Activated T-helper 1 cell treated with anti-CD3 and anti-CD28 coated beads, Interleukin-12 subunit alpha, Interleukin-12 subunit beta, Interleukin-2, Interleukin-4 antibody, amounts not matched to agents 30 ng/mL and 10 ng/mL and 1 ng/mL, durations not matched to agents 14 hours and 24 hours and 36 hours (primary cell): ENCODE measurements at places on chromosomes 12 and 14. TPM values are rescaled to one million over a fixed set of nuclear protein-coding genes. Genes with fewer than 3 reads are reported as not detected.

Gene OTUB2
- total RNA-seq = 1.5 TPM in 2 replicates

Gene SPIC
- not detected in 2 replicates for total RNA-seq

Gene RNASE1
- not detected in 2 replicates for total RNA-seq

Gene PTPRQ
- not detected in 2 replicates for total RNA-seq

Gene ADAM21
- not detected in 2 replicates for total RNA-seq

DNA sequence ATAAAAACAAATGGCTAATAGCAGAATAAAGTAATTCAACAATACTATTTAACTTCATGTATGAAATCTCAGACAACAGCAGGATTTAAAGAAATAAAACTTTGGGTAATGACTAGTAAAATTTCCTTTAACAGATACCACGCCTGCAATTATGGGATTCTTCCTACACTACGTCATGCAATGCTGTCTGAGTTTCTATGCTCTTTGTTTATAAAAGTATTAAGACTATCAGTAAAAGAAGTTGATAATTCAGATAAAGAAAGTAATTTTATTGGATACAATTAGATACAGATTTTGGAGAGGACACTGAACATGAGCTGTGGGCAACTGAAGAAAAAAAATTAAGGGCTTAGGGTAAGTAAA, 308.4 kb upstream of the LRFN5 start:
- no peak overlapping the region for H3K27ac ChIP-seq
- no peak overlapping the region for H3K4me3 ChIP-seq
- no peaks in the 10 kb centered on the region for H3K36me3 ChIP-seq
- DNase-seq = no peak

DNA sequence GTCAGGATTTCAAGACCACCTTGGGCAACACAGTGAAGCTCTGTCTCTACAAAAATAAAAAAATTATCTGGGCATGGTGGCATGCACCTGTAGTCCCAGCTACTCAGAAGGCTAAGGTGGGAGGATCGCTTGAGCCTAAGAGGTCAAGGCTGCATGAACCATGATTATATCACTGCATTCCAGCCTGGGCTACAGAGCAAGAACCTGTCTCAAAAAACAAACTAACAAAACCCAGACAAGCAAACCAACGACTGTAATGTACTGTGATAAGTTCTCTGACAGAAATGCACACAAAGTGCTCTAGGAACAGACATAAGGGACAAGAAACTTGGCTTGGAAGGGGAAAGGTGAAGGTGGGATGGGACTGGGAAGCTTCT, 22.4 kb downstream of the ENTPD5 start:
- no peaks in the 10 kb centered on the region for H3K4me1 ChIP-seq
- no peak overlapping the region for H3K27ac ChIP-seq
- H3K4me3 ChIP-seq = no peak overlapping the region
- no peak for DNase-seq

GRCh38 chr12:20309504-20310148, 58.7 kb upstream of the PDE3A start:
- H3K36me3 ChIP-seq = no peaks in the 10 kb centered on the region
- no peaks in the 10 kb centered on the region for H3K4me1 ChIP-seq
- no peaks in the 10 kb centered on the region for H3K27me3 ChIP-seq
- H3K27ac ChIP-seq = no peak overlapping the region
- no peak for DNase-seq

- H3K36me3 ChIP-seq = no peaks in the 10 kb centered on the region
- H3K27me3 ChIP-seq = peaks cover 1% of the 10 kb centered on the region
- H3K27ac ChIP-seq = no peak overlapping the region
- H3K4me1 ChIP-seq = no peaks in the 10 kb centered on the region
- no peak for DNase-seq
These were observed 166.1 kb upstream of the SLC16A7 start for GRCh38 chr12:59429766-59430165.

GRCh38 chr12:67103521-67103920, 165.6 kb upstream of the CAND1 start:
- no peak for DNase-seq
- peaks cover 3% of the 10 kb centered on the region for H3K27me3 ChIP-seq
- no peak overlapping the region for H3K27ac ChIP-seq
- H3K36me3 ChIP-seq = no peaks in the 10 kb centered on the region
- no peak overlapping the region for H3K4me3 ChIP-seq

DNA sequence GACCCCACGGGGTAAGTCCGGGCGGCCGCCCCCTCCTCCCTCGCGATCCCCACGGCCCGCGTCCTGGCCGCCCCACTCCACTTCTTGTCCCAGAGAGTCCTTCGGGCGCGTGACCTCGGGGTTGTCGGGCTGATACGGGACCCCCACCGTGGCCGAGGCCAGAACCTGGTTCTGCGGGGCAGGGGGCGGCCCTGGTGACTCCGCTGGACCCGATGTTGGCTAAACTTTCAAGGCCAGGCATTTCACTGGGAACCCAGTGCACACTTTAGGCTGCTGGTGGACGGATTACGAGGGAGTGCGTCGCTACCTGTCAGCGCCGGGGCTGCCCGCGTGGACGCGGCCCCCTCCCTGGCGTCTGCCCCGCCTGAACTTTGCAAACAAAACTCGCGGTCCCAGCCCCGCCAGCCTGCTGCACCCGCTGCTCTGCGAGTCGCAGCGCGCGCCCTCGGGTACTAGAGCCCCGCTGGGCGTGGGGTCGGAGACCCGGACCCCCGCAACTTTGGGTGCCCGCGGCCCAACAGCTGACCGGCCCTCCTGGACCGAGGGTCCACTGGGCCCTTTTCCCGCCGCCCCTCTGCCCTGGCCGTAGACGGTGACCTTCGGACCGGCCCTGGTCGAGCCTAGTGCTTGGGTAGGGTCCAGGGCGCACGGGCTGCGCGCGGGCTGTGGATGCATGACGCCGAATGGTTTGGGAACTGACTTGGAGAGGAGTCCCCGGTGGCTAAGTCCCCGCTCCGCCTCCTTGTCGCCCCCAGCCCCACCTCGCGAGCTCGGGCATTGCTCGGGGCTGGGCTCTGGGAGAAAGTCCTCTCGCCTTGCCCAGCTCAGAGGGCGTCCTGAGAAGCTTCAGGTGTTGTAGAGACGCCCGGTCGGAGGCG, 624 bp downstream of the RIN3 start:
- no peak for DNase-seq
- H3K27ac ChIP-seq = peak overlapping the region; percentile 52
- H3K36me3 ChIP-seq = no peaks in the 10 kb centered on the region

DNA sequence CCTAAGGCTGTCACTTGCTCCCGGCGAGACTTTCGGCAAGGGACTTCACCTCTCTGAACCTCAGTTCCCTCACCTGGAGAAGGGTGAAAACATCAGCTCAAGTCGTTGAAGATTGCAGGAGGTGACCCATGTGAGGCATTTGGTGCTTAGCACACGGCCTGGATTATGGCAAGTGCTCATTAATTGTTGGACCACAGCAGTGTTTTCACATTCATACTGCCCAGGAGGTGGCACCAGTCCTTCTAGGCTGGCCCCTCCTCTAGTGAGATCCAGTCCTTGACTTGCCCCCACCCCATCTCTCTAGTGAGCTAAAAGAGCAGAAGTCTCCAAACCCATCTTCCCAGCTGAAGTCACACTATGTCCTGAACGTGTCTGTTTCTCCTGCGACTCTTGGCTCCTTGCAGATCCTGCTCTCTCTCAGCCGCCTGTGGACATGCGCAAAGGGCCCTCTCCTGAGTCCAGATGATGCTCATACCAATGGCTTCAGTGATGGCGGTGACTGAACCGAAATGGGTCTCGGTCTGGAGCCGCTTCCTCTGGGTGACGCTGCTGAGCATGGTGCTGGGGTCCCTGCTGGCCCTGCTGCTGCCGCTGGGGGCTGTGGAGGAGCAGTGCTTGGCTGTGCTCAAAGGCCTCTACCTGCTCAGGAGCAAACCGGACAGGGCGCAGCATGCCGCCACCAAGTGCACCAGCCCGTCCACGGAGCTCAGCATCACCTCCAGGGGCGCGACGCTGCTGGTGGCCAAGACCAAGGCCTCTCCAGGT, 1.6 kb downstream of the FICD start:
- peak overlapping the region; percentile 91 for H3K4me3 ChIP-seq
- no peak for DNase-seq
- H3K27me3 ChIP-seq = no peaks in the 10 kb centered on the region
- H3K4me1 ChIP-seq = peaks cover 18% of the 10 kb centered on the region
- peaks cover 24% of the 10 kb centered on the region for H3K36me3 ChIP-seq

- no peaks in the 10 kb centered on the region for H3K4me1 ChIP-seq
- DNase-seq = no peak
- no peaks in the 10 kb centered on the region for H3K27me3 ChIP-seq
- no peak overlapping the region for H3K4me3 ChIP-seq
- no peak overlapping the region for H3K27ac ChIP-seq
These were observed 96.2 kb upstream of the USP15 start for GRCh38 chr12:62164036-62164435.

DNA sequence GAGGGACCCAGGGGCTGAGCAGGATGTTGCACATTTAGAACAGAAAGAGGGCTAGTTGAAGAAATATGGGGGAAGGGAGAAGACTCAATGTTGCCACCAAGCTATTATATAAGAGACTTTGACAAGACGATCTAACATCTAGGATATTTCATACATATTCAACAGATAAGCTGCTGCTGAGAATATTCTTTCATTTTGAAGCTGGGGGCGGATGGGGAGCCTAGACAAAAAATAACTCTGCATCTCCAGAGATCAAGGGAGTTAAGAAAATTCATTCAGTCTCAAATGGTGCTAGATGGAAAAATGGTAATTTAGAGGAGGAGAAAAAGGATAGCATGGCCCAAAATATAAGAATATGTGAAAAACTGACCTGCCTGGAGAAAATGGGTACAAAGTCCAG, 415.6 kb downstream of the MDGA2 start:
- no peaks in the 10 kb centered on the region for H3K36me3 ChIP-seq
- H3K27ac ChIP-seq = no peak overlapping the region
- H3K4me1 ChIP-seq = no peaks in the 10 kb centered on the region
- H3K27me3 ChIP-seq = no peaks in the 10 kb centered on the region

DNA sequence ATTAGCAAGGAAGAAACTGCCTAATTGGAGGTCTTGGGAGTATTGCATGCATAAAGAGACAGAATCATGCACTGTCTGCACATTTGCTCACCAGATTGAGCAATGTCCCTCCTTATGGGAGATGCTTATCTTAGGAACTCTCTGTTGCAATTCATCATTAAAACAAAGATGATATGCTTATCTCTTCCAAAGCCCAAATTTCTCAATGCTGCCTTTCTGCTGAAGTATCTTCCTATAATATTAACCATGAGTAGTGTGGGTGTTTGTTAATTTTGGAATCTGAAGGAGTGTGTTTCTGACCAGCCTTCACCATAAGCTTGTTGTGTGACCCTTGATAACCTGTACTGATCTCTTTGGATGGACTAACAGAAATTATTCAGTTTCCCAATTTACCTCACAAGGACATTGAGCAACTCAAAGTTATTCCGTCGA, 1257.6 kb upstream of the FLRT2 start:
- no peaks in the 10 kb centered on the region for H3K27me3 ChIP-seq
- H3K4me3 ChIP-seq = no peak overlapping the region
- DNase-seq = no peak

DNA sequence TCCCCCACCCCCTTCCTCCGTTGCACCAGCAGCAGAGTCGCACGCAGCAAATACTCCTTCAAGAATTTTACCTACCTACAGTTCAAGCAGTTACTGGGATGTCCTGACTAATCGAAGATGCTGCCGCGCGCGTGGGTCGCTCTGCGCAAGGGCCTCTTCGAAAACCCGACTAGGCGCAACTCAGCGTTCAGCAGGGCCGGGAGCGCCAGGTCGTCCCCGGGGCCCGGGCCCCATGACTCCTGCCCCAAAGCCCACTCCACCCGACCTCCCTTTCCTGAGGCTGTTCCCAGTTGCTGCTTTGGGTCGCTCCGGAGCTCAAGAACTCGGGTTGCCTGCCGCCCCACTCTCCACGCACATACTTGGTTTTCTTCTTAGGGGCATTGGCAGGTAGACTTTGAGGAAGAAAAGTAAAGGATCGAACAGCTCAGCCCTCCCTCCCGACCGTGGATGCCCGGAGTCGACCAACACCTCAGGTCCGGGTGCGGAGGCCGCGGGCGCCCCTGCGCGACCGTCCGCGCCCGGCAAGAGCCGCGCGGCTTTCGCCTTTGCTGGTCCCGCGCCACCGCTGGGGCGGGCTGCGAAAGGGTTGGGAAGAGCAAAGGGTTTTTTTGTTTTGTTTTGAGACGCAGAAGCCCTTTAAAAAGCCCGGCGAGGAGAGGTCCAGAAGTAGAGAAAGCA, 1.9 kb downstream of the BMP4 start:
- peaks cover 65% of the 10 kb centered on the region for H3K27me3 ChIP-seq
- H3K4me1 ChIP-seq = peaks cover 28% of the 10 kb centered on the region
- peaks cover 2% of the 10 kb centered on the region for H3K36me3 ChIP-seq
- DNase-seq = no peak
- no peak overlapping the region for H3K27ac ChIP-seq

- DNase-seq = no peak
- no peak overlapping the region for H3K4me3 ChIP-seq
- peaks cover 68% of the 10 kb centered on the region for H3K36me3 ChIP-seq
These were observed 24.4 kb downstream of the SLC38A1 start for GRCh38 chr12:46244273-46244915.

GRCh38 chr12:77940011-77940423, 109.3 kb downstream of the NAV3 start:
- no peak overlapping the region for H3K27ac ChIP-seq
- H3K4me1 ChIP-seq = no peaks in the 10 kb centered on the region
- DNase-seq = no peak
- no peaks in the 10 kb centered on the region for H3K27me3 ChIP-seq

- H3K4me3 ChIP-seq = no peak overlapping the region
- H3K27me3 ChIP-seq = peaks cover 8% of the 10 kb centered on the region
- no peaks in the 10 kb centered on the region for H3K36me3 ChIP-seq
- peaks cover 14% of the 10 kb centered on the region for H3K4me1 ChIP-seq
- H3K27ac ChIP-seq = no peak overlapping the region
These were observed 7.9 kb upstream of the SGPP1 start for GRCh38 chr14:63735720-63736119.

- no peak within 1 kb of the TSS for H3K27ac ChIP-seq
- H3K4me3 ChIP-seq = no peak within 1 kb of the TSS
- H3K4me1 ChIP-seq = no peaks in the 10 kb centered on the region
- peaks cover 47% of the 10 kb centered on the region for H3K27me3 ChIP-seq
- peaks cover 11% of the 10 kb centered on the region for H3K36me3 ChIP-seq
These were observed at the start of gene DIO3 for GRCh38 chr14:101561145-101561896. DIO3 (plus strand) TSS chr14:101561495.

- no peaks in the 10 kb centered on the region for H3K4me1 ChIP-seq
- no peak overlapping the region for H3K4me3 ChIP-seq
- no peak for DNase-seq
- H3K27ac ChIP-seq = no peak overlapping the region
- H3K27me3 ChIP-seq = no peaks in the 10 kb centered on the region
These were observed 7.8 kb upstream of the TAS2R46 start for GRCh38 chr12:11069854-11070365.

- no peaks in the 10 kb centered on the region for H3K36me3 ChIP-seq
- H3K4me3 ChIP-seq = no peak overlapping the region
- H3K4me1 ChIP-seq = no peaks in the 10 kb centered on the region
- H3K27ac ChIP-seq = no peak overlapping the region
These were observed 23.3 kb upstream of the HMGA2 start for GRCh38 chr12:65800937-65801336.

GRCh38 chr14:51562816-51563215, 88.9 kb upstream of the FRMD6 start:
- H3K27ac ChIP-seq = no peak overlapping the region
- no peak for DNase-seq
- H3K27me3 ChIP-seq = peaks cover 5% of the 10 kb centered on the region
- peaks cover 11% of the 10 kb centered on the region for H3K4me1 ChIP-seq
